ENCODE measurements at places on chromosomes 16 and 17.
A peak's percentile ranks its signal among the peaks of the same experiment; 100 is the strongest.

DNA sequence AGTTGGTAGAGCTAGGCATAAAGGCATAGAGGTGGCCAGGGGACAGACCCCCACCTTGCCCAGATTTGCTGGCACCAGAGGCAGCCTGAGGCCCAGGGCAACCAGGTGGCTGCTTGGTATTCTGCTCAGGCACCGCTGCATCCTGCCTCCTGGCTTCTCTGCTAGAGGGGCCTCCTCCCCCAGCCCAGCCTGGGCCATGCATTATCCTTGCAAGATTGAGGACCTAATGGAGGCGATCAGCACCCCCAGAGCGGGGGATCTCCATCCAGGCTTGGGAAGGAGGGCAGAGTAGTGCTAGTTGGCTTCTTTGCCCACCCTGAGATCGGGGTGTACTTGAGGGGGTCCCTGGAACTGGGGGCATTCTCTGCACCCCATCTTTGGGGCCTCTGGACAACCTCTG is 23.8 kb downstream of the CDK5RAP3 start:
- DNase-seq = no peak

DNA sequence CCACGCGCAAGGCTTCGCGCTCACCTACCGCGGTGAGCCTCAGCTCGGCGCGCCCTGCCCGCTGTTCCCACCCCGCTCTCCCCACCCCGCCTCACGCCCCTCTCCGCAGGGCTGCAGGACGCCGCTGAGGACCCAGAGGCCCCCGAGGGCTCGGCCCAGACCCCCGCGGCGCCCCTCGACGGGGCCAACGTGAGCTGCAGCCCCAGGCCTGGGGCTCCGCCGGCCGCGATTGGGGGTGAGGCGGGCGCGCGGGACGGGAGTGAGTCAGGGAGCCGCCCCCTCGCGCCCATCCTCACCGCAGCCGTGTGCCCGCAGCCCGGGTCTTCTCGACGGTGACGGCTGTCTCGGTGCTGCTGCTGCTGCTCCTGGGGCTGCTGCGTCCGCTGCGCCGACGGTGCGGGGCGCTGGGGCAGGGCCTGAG is 1.9 kb upstream of the PAQR4 start:
- DNase-seq = no peak

DNA sequence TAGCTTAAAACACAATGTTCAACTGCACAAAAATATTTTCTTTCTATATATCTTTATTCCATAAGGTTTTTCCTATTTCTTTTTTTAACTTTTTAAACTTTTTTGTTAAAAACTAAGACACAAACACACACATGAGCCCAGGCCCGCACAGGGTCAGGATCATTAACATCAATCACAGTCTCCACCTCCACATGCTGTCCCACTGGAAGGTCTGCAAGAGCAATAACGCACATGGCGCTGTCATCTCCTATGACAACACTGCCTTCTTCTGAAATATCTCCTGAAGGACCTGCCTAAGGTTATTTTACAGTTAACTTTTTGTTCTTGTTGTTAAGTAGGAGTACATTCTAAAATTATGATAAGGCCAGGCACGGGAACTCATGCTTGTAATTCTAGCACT is 4.1 kb downstream of the CFAP20 start:
- no peak for DNase-seq

GRCh38 chr17:21061971-21062526 is 19.2 kb upstream of the USP22 start:
- no peak for DNase-seq

- no peak for DNase-seq
Measured at GRCh38 chr16:53893731-53894435, 189.9 kb downstream of the FTO start.

DNA sequence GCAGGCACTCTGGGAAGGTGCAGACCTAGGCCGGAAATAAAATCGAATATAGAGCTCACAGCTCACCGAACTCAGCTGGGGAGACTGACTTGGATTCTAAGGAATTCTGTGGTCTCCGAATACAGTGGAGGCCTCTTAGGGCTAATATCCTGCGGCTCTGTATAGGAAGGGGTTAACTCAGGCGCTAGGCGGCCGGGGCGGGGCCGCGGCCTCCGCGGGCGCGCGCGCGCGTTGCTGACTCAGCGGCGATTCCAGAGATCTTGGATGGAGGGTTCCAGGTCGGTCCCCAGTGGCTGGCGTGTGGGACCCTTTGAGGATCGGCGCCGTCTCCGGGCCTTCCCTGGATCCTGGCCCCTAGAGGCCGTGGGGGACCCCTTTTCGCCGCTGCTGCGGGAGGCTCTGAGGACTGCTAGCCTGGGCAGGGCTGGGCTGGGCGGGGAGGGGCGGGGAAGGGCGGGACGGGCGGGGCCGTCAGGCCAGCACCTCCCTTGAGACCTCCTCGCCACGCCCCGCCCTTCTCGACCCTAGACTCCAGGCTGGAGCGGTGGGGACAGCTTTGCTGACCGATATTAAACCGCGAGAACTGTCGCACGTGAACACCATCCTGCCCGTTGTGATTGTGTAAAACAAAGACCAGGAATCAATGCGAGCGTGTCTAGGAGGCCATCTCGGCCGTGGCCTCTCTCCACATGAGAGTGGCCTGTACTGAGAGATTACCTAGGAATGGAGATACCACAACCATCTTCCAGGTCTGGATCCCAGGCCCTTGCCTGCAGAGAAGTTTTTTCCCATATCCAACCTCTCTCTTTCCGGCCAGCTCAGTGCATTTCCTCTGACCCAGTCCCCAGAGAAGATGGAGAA is 1.4 kb upstream of the PLEKHH3 start:
- DNase-seq = peak; percentile 59

DNA sequence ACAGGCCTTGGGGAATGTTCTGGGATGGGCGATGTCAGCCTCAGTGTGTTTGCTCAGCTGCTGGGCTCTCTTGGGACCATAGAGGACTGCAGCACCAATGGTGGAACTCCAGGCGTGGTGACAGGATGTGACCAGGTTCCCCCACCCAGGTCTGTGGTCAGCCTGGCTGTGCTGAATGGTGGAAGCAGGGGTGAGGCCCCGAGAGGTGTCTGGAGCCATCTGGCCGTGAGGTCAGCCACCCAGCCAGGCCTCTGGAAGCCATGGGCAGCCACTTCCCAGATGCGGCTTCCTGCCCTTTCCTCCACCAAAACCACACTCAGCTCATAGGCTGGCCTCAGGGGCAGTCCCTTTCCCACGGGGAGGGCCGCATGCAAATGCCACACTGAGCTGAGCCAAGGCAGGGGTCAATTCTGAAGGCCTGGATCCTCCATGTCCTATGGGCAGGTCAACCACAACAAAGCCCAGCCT is 7.8 kb upstream of the MAPK7 start:
- DNase-seq = no peak

DNA sequence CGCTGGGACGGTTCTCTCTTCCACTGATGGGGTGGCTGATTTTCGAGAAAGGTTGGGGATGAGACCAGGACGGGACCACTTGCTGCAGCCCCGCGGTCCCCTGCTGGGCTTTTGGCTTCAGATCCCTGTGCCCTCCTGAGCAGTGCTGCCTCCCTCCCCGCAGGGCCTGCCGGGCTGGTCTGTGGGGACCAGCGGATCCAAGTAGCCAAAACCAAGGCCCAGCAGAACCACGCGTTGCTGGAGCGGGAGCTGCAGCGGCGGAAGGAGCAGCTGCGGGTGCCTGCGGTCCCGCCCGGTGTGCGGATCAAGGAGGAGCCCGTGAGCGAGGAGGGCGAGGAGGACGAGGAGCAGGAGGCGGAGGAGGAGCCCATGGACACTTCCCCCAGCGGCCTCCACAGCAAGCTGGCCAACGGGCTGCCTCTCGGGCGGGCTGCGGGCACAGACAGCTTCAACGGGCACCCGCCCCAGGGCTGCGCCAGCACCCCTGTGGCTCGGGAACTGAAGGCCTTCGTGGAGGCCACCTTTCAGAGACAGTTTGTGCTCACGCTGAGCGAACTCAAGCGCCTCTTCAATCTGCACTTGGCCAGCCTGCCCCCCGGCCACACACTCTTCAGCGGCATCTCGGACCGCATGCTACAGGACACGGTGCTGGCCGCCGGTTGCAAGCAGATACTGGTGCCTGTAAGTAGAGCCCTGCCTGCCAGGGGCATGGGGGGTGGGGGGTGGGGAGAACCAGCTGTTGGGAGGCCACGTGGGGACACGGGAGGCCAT is 28.6 kb downstream of the POLR3E start:
- DNase-seq = no peak

DNA sequence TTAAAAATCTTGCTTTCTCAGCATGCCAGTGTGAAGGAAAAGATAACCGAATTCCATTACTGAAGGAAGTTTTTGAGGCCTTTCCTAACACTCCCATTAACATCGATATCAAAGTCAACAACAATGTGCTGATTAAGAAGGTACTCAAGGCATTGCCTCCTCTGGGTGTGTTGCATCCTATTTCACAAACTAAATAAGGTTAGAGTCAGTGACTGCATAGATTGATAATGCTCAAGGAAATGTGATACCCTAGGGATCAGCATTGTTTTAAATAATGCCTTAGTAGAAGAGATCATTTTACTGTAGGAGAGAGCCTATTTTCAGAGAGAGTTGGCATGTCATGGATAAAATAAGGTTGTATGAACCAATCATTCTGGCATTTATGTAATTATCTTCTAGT is 36.8 kb downstream of the GDPD1 start:
- DNase-seq = no peak

GRCh38 chr16:87555647-87556046 is 46.7 kb upstream of the JPH3 start:
- no peak for DNase-seq

DNA sequence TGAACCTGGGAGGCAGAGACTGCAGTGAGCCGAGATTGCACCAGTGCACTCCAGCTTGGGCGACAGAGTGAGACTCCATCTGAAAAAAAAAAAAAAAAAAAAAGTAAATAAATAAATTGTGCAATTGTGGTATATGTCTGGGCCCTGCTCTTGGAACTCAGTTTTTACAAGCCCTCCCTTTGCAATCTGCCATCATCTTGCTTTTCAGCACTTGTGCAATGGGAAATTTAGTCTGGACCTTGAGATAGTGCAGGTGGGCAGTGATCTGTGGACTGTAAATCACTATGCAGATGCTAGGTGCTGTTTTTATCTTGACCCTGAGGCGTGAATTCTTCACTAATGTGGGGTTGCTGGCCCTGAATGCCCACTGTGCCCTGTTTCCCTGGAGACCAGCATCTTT is 6.5 kb upstream of the RAP1GAP2 start:
- no peak for DNase-seq

DNA sequence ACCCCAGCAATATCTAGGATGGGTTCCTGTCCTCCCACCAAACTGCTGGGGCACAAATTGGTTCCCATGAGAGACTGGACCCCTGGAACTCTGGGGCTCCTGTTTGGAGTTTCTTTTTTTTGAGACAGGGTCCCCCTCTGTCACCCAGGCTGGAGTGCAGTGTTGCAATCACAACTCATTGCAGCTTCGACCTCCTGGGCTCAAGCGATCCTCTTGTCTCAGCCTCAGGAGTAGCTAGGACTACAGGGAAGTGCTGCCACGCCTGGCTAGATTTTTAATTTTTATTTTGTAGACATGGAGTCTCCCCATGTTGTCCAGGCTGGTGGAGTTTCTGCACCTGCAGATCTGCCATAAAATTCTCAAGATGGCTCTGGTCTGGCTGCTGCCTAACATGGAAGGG is 56.3 kb upstream of the BRD7 start:
- DNase-seq = no peak
